ENCODE measurements at places on chromosomes 4 and X.
A peak's percentile ranks its signal among the peaks of the same experiment; 100 is the strongest.

DNA sequence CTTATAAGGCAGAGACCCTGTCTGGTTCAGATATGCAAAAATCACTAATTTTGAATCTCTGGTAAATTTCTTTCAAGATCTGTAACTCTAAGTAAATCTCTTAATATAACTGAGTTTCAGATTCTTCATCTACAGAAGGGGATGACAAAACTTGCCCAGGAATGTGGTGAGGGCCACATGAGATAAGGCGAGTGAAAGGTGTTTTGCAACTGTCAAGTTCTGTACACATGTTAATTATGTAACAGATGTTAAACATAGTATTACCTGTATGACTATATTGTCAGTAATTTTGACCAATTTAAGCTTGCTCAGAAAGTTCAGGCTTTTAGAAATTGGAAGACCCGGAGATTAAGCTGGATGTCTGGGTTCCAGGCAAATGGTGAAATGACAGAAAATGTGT lies 549 bp upstream of the GLRB start:
- ATAC-seq, result no peak

GRCh38 chr4:15451866-15452765 lies 17.6 kb upstream of the CC2D2A start:
- no peak for ATAC-seq

DNA sequence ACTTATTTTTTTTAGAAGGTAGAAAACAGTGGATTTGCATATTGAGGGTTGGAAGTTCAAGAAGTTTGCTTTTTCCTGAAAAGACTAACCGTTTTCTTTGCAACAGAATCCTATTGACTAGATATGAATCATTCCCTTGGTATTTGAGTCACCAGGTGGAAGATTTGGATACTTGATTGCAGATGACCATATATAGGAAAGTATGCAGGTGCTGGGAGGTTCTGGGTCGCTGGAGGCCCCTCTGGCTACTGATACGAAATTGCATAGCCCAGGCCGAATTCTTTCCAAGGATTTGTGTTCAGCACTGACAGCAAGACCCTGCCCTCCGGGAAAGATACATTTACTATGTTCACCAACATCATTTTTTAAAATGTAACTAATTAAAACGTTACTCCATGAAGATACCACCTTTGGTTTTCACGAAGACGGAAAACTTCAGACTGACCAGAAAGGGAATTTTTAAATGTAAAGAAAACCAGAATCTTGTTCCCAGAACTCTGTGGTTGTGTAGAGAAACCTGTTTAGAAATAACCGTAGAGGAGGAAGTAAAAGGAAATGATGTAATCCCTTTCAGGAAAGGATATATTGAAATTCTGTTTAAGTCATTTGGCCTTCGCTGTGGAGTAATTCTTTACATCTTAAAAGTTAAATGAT lies 946 bp downstream of the ANXA3 start:
- no peak for ATAC-seq

DNA sequence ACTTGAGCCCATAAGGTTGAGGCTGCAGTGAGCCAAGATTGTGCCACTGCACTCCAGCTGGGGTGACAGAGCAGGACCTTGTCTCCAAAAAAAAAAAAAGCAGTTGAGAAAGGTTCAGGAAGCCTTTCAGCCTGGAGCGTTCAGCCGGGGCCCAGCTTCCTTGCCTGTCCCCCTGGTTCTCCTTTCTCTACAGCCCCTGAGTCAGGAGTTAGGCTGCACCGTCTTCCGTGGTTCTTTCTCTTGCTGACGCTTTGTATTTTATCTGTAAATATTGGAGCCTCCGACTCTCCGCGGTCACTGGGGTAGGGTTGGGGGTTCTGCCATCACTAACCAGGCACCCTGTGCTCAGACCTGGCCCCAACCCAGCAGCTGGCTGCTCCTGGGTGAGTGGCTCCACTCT lies 13.8 kb upstream of the UVSSA start:
- no peak for ATAC-seq

DNA sequence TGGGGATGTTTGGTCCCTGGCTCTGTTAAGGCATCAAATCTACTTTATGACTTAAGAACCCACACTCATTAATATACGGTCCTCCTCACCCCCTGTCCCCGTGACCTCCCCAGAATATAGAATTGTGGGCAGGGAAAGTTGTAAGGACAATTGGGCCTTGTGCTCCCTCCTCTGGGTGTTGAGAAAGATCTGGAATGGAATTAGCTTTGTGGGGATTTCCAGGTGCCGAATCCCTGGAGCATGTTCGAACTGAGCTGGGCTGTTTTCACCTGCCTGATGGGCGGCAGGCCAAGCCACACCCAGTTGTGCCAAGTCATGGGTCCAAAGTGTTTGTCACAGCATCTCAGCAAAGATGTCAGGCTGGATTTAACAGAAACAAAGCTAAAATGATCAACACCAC lies 349.3 kb upstream of the KLF3 start:
- no peak for ATAC-seq

DNA sequence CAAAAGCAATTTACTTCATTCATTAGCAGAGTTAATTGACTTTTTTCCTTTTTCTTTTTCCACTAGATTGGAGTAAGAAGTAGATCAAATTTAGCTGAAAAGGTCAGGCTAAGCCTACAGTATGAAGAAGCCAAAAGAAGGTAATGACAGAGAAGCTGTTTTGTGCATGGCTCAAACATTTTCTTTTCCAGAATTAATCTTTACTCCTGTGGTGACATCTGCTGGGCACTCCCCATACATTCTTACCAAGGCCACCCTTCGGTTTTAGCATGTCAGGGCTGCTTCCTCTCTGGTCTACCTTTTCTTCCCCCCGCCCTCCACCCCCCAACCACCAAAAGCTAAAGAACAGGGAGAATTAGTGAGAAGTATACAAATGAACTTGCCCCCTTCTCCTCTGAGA lies 70.2 kb downstream of the CLDN22 start:
- no peak for ATAC-seq

- ATAC-seq, result no peak
Measured at GRCh38 chr4:109723110-109723509, 6.8 kb downstream of the PLA2G12A start.

GRCh38 chr4:173288296-173288695 lies 45.9 kb downstream of the HMGB2 start:
- ATAC-seq, result no peak

- peak; percentile 73 for ATAC-seq
Measured at GRCh38 chr4:185344743-185345538, 50.8 kb downstream of the LRP2BP start.

Data from stimulated activated memory B cell treated with anti-CD40 and anti-IgM and Interleukin-4, amounts not matched to agents 10 μg/mL and 1 μg/mL and 100 μg/mL, for 72 hours (primary cell).